ENCODE measurements at places on chromosomes 5 and 9. TPM values are rescaled to one million over a fixed set of nuclear protein-coding genes. Genes with fewer than 3 reads are reported as not detected.
A peak's percentile ranks its signal among the peaks of the same experiment; 100 is the strongest.

CCDC152 gene
- not detected for total RNA-seq

MEGF10 gene
- 0.12 TPM for total RNA-seq

SEMA6A gene
- total RNA-seq, result 6.1 TPM

DNA sequence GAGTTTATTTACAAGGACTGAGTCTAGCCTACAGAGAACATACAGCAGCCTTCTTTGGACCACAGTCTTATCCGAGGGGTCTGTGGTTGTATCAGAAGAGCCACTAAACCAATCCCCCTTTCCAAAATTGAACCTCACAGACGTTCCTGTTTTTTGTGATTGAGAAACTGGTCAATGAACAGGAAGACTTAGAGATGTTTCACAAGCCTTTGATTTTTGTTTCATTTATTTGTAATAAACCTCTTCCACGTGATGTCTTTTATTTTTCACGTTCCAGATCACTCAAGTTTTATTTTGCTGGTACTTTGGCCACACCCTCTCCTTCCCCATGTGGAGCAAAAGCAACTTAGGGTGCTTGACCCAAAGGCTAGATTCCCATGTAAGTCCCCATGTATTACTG is 16.1 kb downstream of the CCT5 start:
- ATAC-seq, result no peak

GRCh38 chr5:71587766-71588532 is 809 bp downstream of the MCCC2 start:
- ATAC-seq, result peak; percentile 4

SLCO4C1 gene
- total RNA-seq, result not detected

DNA sequence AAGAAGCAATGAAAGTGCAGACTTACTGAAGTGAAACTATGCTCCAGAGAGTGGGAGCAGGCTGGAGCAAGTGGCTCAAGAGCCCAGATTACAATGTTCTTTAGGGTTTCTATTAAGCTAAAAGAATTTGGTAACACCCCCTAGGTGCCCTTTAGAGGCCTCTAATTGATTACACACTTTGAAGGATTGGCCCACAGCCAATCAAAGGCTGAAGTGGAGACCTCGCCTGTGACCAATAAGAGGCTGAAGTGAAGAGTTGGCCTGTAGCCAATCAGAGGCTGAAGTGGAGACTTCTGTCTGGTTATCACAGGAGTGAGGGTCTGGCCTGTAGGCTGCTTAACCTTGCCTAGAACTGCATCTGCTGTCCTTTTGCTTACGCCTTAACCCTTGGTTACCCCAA is 46.7 kb upstream of the SPATA31C2 start:
- no peak for ATAC-seq

DNA sequence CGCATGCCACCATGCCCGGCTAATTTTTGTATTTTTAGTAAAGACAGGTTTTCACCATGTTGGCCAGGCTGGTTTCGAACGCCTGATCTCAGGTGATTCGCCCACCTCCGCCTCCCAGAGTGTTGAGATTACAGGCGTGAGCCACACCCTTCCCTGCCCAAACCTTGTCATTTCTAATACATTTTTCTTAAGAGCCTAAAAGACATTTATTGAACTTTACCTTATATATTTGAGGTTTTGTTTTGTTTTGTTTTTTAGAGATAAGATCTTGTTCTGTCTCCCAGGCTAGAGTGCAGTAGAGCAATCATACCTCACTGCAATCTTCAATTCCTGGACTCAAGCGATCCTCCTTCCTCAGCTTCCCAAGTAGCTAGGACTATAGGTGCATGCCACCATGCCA is 39.8 kb upstream of the FANCC start:
- ATAC-seq, result no peak

GRCh38 chr5:80248378-80248777 is 7.5 kb downstream of the SERINC5 start:
- ATAC-seq, result no peak

GRCh38 chr9:114856215-114856941 is 50.5 kb upstream of the TNFSF15 start:
- no peak for ATAC-seq

GRCh38 chr5:9105851-9106250 is 440.0 kb downstream of the SEMA5A start:
- ATAC-seq, result no peak

DNA sequence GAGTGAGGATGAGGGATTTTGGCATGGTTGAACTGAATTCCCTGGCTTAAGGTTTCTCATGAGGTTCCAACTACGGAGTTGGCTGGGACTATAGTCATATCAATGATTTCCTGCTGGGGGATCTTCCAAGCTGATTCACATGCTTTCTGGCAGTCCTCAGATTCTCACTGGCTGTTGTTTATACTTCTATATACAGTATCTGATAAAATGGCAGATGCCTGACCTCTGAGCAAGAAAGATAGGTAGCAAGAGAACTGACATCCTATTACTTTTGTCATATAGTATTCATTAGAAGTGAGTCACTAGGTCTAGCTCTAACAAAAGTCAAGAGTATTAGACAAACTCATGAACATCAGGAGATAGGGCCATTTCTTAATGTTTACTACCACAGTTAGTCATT is 440.9 kb upstream of the EDIL3 start:
- no peak for ATAC-seq

Data from esophagus mucosa (tissue), 1 donor.